Stimulated activated CD4-positive, alpha-beta T cell treated with anti-CD3 and anti-CD28 coated beads, Interleukin-12 subunit alpha, Interleukin-12 subunit beta, amount 100 ng/mL, for 48 hours (primary cell): ENCODE measurements at places on chromosomes 2 and 18.
A peak's percentile ranks its signal among the peaks of the same experiment; 100 is the strongest.

- DNase-seq = no peak
These were observed 203.4 kb upstream of the POU3F3 start for GRCh38 chr2:104650405-104650996.

DNA sequence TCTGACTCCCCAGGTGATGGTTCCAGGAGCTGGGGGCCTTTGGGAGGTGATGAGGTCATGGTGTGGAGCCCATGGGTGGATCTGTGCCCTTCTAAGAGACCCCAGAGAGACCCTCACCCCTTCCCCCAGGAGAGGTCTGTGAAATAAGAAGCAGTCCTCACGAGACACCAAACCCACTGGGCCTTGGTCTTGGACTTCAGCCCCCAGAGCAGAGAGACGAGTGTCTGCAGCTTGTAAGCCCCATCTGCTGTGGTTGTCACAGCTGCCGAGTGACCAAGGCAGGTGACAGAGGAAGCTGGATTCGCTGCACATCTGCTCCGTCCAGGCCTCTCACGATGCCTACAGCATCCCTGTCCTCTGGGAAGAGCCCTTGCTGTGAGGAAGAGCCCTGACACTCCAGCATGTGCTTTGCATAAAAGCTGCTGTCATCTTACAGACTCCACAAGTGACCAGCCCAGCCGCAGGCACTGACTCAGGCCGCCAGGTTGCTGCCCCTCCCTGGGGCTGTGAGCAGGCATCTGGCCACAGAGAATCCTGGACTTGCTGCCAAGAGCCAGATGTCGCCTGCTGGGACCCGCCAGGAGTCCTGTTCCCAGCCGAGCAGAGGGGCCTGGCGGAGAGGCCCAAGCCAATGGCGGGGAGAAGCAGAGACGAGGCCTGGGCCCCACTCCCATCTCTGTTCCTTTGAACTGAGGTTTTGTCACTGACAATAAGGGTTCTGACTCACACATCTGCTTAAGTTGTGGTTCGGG is 150.8 kb downstream of the PXDN start:
- DNase-seq = no peak

GRCh38 chr18:31590570-31590969 is 1.1 kb upstream of the TTR start:
- DNase-seq = no peak

GRCh38 chr18:65415098-65415497 is 335.7 kb upstream of the CDH7 start:
- DNase-seq = no peak

GRCh38 chr2:69964353-69964841 is 3.0 kb upstream of the ASPRV1 start:
- no peak for DNase-seq

- no peak for DNase-seq
These were observed 789.4 kb downstream of the LRP1B start for GRCh38 chr2:141341444-141341843.

- no peak for DNase-seq
These were observed 9.7 kb upstream of the PNPT1 start for GRCh38 chr2:55703350-55703749.

DNA sequence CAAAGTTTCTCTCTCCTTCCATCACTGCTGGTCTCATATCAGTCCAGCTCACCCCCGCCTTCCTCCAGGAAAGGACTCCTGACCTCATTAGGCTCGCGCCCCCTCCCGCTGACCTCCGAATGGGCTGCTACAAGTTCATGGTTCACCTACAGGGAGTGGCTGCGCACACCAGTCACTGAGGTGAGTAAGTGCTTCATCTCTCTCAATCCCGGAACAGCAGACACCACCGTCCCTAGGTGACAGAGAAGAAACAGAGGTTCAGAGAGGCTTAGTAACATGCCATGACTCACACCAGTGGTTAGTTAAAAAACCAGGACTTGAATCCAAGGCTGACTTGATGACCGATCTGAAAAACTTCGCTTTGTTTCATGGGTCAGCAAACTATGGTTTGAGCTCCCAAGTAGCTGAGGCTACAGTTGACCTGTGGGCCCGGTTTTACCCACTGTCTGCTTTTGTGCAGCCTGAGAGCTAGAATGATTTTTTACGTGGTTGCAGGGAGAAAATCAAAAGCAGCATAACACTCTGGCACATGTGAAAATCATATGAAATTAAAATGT is 42.0 kb downstream of the ZFP36L2 start:
- DNase-seq = peak; percentile 49

- no peak for DNase-seq
These were observed 57.3 kb upstream of the PSMD14 start for GRCh38 chr2:161250864-161251436.

- DNase-seq = no peak
These were observed 30.3 kb downstream of the LPIN2 start for GRCh38 chr18:2982452-2983269.

DNA sequence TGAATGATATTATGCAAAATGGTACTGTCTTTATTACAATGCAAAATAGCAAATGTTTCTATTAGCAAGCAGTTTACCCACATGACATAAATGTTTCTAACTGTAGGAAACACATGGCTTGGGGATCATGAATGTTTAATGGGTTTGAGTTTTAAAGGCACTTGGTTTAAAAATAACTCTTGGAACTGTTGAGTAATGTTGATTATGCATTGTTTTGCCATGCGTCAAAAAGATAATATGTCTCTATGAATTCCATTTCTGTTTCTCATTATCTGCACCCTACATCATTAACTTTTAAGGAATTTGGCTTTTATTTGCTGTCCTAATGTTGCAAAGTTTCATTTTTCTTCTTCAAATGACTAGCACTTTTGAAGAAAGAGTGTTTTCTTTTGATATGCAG is 1355.5 kb downstream of the SUCLG1 start:
- DNase-seq = no peak

GRCh38 chr2:209519271-209519670 is 95.4 kb downstream of the MAP2 start:
- DNase-seq = no peak

DNA sequence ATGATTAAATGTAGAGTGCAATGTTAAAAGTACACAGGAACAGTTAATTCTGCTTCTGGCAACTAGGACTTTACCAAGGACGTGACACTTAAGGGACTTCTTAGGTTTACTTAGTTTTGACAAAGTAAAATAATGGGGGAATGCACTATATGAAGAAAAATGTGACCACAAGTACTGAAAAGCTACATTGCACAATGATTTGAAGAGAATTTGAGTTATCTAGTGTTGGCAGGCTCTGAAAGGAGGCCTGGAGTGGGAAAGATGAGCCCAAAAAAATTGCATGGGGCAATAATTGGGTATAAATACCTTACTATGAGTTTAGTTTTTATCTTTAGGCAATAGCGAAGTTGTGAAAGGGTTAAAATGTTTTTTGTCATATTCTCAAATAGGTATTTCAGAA is 173.7 kb downstream of the DOK6 start:
- DNase-seq = no peak

DNA sequence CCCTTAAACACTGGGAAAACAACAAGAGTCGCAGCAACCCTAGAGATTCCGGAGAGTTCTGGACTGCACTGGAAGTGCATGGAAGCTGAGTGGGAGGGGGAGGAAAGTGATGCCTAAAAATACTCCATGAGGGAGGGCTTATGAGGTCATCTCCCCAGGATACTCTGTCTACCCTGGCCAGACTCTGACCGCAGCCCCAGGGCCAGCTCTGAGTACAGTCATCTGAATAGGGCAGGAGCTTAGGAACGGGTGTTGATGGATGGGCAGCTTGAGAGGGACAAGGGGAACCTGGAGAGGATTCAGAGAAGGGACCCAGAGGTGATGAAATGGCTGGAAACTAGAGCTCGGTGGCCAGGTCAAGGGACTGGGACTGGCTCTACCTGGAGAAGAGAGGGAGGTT is 79.3 kb upstream of the IGFBP5 start:
- DNase-seq = no peak

- no peak for DNase-seq
These were observed 12.6 kb upstream of the L3MBTL4 start for GRCh38 chr18:6427286-6427685.

DNA sequence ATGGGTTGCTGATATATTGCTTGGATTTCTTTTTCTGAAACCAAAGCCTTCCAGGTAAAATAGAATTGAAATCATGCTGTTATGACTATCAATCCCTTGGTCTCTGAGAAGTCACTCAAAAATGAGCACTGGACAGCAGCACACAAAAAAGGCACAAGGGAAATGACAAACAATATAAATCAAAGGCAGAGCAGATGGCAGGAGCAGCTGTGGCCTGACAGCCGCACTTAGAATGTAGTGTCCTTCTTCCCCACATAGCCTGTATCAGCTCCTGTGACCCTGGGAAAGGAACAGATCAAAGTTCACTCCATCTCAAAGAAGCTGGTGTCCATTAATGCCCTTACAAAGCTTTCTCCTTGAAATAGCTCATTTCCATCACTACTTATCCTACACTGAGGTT is 326.7 kb downstream of the SUCLG1 start:
- no peak for DNase-seq

DNA sequence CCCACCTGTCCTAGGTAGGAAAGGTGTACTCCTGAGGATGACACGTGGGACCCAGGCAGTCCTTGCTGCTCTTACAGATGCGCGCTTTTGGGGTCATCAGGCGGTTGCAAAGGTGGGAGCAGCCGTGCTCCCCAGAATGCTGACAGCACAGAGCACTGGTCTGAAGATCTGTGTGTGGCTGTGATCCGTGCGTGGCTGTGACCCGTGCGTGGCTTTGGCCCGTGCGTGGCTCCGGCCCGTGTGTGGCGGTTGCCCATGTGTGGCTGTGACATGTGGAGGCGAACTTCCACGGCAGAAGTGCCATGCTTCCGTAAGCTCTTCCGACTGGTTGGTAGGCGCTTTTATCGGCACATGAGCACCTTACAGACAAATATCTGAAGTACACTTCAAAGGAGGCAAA is 270.0 kb downstream of the AGAP1 start:
- DNase-seq = no peak

DNA sequence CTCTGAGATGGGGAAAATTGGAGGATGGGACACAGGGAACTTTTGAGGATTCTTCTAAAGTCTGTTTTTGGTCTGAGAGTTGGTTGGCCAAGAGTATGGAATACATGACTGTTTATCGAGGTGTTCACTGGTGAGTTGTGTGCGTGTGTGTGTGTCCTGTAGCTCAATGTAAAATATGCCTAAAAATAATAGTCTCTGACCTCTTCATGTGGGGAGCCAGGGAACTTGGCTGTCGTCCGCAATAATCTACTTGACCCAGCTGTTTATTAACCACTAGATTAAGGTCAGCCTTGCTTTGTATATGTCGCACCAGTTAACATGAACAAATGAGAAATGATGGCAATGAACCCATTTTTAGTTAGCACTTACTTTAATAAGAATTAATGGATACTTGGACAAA is 177.5 kb upstream of the TPO start:
- DNase-seq = no peak
